ENCODE measurements at places on chromosomes 7 and 10.

GRCh38 chr7:66727058-66727457 lies 13.5 kb upstream of the RABGEF1 start:
- no peak for DNase-seq

- DNase-seq: no peak
These were observed 157.9 kb upstream of the GRM3 start for GRCh38 chr7:86485827-86486226.

DNA sequence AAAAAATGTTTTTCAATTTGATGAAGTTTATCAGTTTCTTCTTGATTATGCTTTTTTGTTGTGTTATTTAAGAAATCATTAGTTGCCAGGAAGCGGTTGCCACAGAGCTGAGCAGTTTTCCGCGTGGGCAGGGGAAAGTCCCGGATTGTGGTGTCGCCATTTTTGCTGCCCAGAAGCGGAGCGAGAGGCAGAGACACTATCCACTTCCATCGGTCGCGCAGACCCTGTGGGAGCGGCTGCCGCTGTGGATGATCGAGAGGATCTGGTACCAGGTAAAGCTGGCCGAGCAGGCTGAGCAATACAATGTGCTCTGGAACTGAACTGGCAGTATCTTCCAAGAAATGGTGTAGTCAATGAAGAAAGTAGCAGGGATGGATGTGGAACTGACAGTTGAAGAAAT lies 119.8 kb downstream of the ZNF736 start:
- DNase-seq: no peak

DNA sequence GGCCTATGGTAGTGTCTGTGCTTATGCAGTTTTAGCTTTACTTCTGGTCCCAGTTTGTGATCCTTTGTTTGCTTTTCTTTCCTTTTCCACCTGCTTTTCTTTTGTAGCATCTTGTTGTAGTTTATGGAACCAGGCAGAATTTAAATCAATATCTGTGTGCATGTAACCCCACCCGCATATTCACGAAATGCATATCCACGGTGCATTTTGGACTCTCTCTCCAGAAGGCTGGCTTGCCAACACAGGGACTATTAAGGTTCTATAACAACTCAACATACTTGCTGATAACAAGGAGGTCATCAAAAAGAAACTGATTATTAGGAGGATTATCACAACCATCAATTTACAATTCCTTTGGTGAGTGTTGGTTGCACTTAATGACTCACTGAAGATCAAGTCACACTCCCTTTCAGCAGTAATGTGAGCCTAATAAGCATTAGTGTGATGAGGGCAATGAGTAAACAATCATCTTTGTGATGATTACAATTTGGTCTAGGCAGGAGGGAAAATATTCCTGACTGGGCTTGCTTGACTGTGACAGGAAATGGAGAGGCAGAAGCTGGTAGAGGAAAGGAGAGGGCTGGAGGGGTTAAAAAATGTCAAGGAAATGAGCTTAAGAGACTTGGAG lies 378.6 kb downstream of the REEP3 start:
- no peak for DNase-seq

GRCh38 chr10:71060476-71061426 lies 151.6 kb upstream of the UNC5B start:
- no peak for DNase-seq

GRCh38 chr10:116134322-116134721 lies 138.7 kb downstream of the GFRA1 start:
- DNase-seq: no peak

DNA sequence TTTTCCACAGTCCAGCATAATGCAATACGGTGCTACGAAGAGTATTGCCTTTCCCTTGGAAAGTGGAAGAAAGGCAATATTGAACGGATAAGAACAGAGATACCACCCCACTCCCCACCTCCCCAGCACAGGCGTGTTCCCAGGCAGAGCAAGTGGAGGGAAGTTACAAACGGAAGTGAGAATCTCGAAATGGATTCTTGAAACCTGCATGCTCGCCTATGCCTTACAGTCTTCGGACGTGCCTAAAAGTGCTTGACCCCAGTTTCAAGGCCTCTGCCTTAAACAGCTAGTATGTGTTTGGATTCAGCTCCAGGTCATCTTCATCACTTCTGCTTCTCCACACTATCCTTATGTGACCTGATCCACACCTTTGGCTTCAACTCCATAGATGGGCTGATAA lies 35.0 kb upstream of the USP6NL start:
- DNase-seq: no peak

DNA sequence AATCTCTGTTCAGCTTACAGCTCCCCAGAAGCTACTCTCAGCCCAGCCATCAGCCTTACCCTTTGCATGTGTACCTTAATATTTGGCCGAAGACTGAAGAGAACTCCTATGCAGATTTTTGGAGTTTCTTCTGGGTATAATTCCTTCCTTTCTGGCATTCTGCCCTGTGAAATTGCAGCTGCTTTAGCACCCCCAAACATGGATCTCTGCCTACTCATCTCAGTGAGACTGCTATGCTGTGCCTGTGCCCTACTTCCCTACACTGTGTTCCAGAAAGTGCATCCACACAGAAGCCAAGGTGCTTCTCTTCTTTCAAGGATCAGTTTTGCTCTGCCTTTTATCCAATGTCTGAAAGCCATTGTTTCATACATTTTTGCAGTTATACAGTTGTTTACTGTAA lies 81.6 kb downstream of the NPY start:
- no peak for DNase-seq

DNA sequence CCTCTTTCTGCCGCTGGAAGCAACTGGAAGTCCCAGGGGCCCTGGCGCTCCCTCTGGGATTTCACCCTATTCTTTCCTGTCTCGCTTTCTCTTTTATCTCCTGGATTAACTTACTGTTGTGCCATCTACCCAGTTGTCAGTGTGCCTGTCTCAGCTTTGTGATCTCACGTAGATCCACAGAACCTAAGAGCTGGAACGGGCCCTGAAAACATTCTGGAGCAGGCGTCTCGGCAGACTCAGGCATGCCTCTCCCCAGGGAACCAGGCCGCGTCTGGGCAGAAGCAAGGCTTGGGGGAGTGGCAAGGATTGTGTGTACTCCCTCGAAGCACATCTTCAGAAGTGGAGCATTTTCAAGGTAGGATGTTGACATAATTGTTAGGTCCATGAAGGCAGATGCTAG lies 87.2 kb downstream of the KCNMA1 start:
- DNase-seq: no peak

GRCh38 chr7:80732630-80733029 lies 94.2 kb downstream of the CD36 start:
- no peak for DNase-seq

- no peak for DNase-seq
These were observed 200.6 kb downstream of the DIP2C start for GRCh38 chr10:488933-489215.

DNA sequence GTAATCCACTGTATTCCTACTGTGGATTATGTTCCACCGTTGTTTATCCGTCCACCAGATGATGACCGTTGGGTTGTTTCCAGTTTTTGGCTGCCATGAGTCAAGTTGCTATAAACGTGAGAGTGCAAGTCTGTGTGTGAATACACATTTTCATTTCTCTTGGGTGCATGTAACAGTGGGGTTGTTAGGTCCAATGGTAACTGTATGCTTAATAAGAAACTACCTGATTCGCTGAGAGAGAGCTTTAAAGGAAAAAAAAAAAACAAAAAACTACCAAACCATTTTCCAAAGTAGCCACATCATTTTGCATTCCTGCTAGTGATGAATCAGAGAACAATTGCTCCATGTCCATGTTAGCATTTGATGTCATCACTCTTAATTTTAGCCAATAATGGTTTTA lies 15.9 kb downstream of the UBN2 start:
- peak; percentile 39 for DNase-seq

GRCh38 chr7:86851566-86851965 lies 207.9 kb downstream of the GRM3 start:
- DNase-seq: no peak

DNA sequence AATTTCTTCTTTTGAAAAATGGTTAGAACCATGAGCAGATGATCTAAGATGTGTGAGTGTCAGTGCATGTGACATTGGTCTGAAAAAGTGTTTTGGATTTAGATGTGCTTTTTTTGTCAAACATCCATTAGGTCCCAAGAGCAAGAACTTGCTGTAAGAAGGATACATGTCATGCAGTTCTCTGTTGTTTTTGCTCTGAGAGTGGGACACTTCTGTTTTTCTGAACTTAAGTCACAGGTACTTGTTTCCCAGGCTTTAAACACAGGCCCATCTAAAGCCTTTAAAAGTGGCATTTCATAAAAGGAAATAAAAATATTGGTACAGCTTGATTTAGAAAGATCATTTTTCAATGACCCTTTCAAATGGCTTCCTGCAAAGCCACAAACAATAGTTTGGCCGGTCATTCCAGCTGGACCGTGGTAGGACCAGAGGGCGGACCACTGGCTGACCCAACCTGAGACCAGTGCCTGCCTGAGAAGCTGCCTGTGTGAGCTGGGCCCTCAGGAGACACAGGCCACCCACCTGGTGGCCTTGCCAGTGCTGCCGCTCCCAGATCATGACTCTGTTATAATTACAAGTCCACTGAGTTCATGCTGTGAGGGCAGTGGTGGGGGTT lies 92.7 kb downstream of the EEPD1 start:
- DNase-seq: no peak

GRCh38 chr10:69869291-69869961 lies 67.7 kb downstream of the COL13A1 start:
- DNase-seq: peak; percentile 59

GRCh38 chr7:143979998-143980397 lies 20.1 kb upstream of the OR6B1 start:
- DNase-seq: no peak

DNA sequence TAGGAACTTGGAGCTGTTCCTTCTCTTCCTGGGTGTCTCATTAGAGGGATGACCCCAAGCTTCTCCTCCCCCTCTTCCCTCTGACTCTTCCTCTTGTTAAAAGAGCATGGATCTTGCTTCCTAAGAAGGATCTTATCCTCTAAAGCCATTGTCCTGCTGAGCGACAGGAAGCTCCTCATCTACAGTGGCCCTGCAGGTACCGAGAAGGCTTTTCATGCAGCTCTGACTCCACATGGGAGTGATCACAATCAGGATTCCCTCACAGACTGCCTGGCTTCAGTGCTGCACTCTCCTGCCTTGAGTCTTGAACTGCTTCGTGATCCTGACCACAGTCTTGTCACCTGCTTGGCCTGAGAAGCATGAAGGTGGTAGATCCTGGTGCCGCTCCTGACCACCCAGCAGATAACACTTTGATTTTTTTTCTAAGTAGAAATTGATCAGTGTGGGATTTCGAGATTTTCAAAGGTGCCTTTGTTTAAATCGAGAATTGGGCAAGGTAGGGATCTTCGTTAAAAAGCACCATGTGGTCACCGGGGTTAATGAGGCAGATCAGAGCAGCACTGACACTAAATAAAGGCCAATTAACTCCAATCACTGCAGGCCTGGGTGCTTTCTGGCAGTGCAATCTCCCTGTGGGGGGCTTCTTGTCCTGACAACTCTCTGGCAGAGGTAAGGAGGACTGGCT lies 376.4 kb downstream of the NRG3 start:
- DNase-seq: no peak

- DNase-seq: no peak
These were observed 133.3 kb upstream of the LAMB4 start for GRCh38 chr7:108263425-108263824.

GRCh38 chr7:111210996-111211395 lies 120.1 kb downstream of the LRRN3 start:
- peak; percentile 85 for DNase-seq

DNA sequence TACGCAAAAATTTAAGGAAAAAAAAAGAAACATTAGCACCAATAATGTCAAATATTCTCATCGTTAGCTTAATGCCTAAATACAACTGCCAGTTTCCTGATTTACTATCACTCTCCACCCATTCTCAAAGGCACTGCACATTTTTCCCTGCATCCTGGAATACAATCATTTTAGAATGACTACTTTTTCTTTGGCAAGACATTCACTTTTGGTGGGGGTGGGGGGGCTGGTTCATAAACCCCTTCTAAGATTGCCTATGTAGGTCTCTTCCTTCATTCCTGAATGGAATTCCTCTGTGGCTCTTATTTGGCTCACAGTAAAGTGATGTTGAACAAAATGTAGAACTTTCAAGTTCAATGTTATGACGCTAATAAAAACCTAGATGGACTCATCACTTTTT lies 74.3 kb downstream of the RNLS start:
- no peak for DNase-seq

- DNase-seq: no peak
These were observed 28.9 kb downstream of the MAT1A start for GRCh38 chr10:80260295-80261243.

DNA sequence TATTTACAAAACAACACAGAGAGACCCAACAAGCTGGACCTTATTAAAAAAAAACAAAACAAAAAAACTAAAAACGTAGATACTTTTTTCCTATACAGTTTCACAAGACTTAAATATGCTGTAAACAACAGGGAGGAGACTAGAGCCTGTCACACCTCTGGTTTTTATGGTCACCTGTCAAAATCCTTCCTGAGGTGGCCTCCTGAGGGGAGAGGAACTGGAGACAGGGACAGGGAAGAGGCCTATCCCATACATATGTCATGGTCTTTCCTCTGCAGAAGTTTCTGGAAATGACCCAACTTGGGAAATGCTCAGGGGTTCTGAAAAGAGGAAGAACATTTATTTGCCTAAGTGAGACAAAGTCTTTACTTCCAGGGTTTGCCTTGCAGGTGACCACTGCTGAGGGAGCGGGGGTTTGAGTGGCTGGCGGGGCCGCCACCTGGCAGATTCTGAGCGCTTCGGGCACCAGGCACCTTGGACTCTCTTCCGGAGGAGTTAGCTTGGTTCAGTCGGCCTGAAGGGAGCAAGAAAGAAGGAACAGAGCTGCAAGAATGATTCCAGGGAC lies 18.3 kb downstream of the CPA1 start:
- DNase-seq: no peak

GRCh38 chr7:23531050-23531793 lies 559 bp downstream of the TRA2A start:
- no peak for DNase-seq

DNA sequence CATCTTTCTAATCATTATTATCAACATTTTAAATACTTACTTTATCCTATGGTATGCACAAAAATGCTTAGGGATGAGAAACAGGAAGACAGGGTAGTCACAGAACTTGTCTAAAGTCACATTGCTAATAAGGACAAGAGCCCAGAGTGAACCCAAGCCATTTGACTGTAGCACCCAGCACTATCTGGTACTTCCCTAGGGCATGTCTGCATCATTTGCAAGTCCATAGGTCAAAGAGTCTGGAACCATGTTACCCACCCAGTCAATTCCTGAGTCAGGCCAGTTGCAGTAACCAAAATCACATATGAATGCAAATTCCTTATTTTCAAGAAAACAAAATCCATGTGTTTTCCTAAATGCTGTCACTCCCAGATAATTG lies 19.1 kb downstream of the ASAH2 start:
- DNase-seq: no peak

DNA sequence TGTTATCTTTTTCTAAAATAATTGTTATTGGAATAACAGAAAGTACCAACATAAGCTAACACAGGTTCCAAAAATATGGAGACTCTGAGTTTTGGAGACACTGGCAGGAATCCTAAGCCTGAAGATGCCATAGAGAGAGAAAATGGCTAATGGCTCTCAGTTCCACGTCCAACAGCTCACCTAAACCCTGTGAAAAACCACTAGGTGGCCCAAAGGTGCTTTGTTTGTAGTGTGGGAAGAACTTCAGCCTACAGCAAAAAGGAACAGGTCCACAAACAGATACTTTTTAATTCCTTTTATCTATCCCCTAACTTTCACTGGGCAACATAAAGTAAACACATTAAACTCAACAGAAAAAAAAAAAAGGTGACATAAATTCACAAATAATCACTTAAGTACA lies 272.3 kb downstream of the SEMA3D start:
- no peak for DNase-seq

- no peak for DNase-seq
These were observed 101.6 kb downstream of the CCSER2 start for GRCh38 chr10:84429926-84430520.

GRCh38 chr7:30925913-30926312 lies 14.3 kb downstream of the AQP1 start:
- DNase-seq: no peak
